Left renal pelvis (tissue), 4 donors: ENCODE measurements at places on chromosomes 3 and 15. TPM values are rescaled to one million over a fixed set of nuclear protein-coding genes. Genes with fewer than 3 reads are reported as not detected.

- no peak for DNase-seq
These were observed 61.0 kb downstream of the DNAJB8 start for GRCh38 chr3:128405554-128406277.

DNA sequence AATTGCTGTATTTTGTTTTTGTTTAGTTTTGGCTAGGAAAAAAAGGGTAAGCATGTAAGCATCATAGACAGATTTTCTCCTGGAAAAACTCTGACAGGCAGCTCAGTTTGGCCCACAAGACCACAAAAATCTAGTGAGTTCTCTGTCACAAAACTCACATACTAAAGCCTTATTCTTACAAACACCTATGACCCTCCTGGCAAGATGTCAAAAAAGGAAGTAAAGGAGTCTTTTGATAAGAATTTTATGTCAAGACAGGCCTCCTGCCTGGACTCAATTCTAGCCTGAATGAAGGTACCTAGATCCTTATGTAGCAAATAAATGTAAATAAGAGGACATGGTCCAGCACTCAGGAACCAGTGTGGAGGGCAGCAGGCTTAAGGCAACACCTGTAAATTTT, 668.3 kb upstream of the ZNF385D start:
- no peak for DNase-seq

GRCh38 chr3:62242831-62243509, 130.4 kb downstream of the FEZF2 start:
- no peak for DNase-seq

- no peak for DNase-seq
These were observed at the start of gene APOD for GRCh38 chr3:195583831-195584542. Gene APOD, minus strand, starts transcription at chr3:195583940. Its CDS starts 4,479 bp downstream, at chr3:195579461.

- DNase-seq, result no peak
These were observed 7.0 kb downstream of the TRAK1 start for GRCh38 chr3:42098171-42098570.

GRCh38 chr15:99409097-99409473, 156.7 kb upstream of the MEF2A start:
- DNase-seq, result no peak

DNA sequence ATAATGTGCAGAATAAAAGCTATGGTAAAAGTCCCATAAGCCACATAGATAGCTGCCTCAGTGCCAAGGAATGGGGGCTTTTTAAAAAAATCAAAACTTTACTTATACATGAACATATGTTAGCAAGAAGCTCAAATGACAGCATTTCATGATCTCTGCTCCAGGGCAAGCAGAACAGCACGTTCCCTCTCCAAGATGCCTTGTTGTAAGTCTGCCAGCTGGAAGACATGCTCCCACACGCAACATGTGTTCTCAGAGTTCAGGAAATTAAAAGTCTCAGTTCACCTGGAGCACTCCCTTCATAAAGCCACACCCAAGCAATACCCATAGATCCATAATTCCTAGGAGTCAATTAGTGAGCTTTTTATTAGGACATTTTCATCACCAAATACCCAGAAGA, 52.2 kb downstream of the ABI3BP start:
- no peak for DNase-seq

- no peak for DNase-seq
These were observed 38.3 kb upstream of the ATOSA start for GRCh38 chr15:52717481-52717880.

GRCh38 chr3:17130956-17131355, 246.2 kb downstream of the PLCL2 start:
- DNase-seq, result no peak

The CYP8B1 gene
- polyA plus RNA-seq, result 1.1 TPM

The LOXL1 gene
- polyA plus RNA-seq, result 81.4 TPM

DNA sequence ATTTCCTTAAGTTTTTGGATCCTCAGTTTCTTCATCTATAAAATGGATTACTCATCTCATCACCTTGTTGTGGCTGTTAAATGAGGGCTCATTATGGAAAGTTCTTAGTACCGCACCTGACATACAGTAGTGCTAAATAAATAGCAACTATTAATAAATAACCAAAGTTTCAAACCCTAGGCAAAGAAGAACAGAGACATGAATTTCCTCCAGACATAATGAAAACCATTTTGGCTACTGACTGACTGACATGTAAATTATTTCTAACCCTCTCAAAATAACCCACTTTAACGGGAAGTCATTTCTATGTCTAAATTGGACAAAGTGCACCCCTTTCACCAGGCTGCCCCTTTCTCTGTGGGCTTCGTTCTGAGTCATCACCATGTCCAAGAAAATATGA, 17.4 kb upstream of the KLHL6 start:
- DNase-seq, result no peak

DNA sequence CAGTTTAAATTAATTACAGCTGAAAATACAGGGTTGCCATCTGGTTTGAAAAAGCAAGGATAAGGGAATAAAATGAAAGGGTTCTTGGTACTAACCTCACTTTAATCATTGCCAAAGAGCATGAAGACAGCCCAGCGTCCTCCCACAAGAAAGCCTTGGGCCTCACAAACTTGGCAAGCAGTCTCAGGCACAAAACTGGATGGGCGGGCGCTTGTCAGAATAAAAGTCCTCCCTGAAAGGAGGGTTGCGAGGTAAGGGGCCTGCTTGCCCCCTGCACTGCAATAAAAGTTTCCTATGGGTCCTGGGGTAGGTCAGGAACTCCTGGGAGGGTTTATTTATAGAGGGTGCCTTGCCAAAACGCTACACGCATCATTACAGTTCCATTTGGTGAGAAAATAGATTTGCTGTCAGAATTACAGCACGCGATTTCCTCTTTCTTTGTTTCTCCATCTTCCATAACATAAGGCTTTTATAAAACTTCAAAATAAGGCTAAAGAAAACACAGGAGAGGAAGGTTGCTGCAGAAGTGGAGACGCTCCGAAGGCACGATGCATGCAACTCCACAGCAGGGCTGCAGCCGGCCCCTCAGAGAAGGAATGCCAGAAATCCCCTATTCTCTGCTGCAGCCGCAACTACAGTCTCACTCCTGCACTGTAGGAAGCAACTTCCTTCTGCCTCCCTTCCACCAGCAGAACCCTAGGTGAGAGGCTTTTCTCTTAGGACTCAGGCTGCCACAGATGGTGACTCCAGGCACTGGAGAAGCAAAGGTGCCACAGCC, 61.3 kb downstream of the VGLL4 start:
- DNase-seq, result peak; percentile 77

- DNase-seq, result no peak
These were observed 16.2 kb downstream of the ACAD11 start for GRCh38 chr3:132643366-132643765.

DNA sequence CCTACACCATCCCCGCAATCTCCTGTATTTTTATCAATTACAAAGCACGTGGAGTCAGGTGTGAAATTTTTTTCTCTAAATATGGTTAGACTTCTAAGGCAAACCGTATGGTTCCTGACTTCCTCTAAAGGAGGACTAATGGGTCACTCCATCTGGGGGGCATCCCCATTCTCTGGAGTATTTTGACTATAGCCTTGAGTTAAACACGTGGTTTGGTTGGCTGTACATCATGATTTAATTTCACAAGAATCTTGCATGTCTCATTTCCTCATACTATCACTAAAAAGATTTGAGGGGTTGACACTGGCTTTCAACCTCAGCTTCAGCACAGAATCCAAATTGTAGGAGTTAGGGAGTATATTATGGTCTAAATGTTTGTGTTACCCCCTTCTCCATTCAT, 25.3 kb upstream of the ZNF770 start:
- DNase-seq, result no peak

The TMEM44 gene
- polyA plus RNA-seq, result 22.6 TPM

DNA sequence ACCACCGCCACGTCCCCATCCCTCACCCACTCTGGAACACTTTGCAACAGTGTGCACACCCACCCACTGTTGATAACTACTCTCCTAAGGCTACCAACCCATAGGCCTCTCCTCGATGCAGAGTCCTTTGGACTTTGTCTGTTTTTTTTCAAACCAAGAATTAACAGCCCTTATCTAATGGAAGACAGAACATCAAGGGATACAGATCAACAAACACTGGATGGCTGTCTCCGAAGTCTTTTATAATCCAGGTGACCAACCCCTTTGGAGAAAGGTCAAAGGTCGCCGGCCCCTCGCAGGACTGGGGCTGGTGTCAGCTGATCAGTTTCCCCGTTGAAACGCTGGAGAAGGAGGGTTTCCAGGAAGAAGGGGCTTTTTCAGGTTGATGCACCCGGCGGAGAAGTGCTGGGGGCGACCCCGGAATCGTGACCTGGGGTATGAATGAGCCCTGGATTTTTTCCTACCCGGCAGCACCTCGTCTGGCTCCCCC, 532 bp downstream of the B4GALT4 start:
- peak; percentile 48 for DNase-seq

GRCh38 chr15:59917504-59918157, 86.5 kb upstream of the FOXB1 start:
- peak; percentile 45 for DNase-seq

DNA sequence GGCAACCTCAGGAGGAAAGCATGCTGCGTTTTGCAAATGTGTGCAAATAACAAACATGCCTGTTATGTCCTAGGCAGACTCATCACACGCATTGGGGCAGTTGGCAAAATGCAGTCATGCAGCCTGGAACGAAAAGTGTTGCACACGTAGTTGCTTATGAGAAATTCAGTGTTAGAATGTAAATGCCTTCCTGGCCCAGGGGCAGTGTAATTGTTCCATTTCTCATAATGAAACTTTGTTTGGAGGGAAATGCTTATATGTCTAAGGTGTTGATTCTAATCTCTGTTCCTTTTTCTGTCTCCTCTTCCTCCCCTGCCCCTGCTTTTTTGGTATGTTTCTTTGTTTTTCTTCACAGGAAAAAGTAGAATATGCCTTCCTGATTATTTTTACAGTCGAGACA, 156.0 kb downstream of the CACNA1D start:
- no peak for DNase-seq

DNA sequence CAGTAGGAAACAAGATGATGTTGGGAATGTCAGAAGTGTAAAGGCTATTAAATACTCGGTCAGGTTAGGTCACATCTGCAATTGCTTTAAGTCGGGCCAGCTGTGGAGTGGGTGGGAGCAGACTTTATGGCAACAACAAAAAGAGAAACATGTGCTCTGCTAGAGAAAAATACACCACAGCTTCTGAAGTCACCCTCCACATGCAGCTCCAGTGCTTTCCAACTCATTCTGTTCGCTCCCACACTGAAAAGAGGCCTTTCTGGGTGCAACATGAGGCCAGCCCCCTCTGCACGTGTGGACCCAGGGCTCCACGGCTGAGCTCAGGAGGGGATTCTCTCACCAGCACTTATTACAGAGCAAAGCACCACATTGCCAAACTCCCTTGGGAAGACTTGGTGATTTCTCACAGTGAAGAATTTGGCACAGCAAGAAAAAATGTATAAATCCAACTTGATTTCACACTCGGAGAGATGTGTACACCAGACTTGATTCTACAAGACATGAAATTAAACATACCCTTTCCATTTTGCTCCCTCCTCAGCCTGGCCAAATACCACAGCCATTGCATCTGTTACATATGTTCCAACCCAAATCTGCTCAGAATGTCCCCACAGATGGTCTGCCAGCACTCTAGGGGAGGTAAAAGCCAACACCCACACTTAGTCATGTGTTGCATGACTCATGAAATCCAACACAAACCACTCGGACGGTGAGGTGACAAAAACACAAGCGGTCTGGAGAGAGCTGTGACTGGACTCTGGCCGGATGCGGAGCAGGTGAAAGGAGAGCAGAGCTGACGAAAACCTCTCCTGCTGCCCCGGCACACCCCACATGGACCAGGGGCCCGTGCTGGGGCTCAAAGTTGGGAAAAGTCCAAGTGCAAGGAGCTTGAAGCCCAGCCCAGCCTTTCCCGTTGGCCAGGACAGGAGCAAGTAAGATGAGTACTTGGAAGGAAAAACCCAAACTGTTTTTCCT, 74.6 kb downstream of the ITGB5 start:
- DNase-seq, result no peak

The A4GNT gene
- 0.12 TPM for polyA plus RNA-seq

The MUC4 gene
- 0.62 TPM for polyA plus RNA-seq

DNA sequence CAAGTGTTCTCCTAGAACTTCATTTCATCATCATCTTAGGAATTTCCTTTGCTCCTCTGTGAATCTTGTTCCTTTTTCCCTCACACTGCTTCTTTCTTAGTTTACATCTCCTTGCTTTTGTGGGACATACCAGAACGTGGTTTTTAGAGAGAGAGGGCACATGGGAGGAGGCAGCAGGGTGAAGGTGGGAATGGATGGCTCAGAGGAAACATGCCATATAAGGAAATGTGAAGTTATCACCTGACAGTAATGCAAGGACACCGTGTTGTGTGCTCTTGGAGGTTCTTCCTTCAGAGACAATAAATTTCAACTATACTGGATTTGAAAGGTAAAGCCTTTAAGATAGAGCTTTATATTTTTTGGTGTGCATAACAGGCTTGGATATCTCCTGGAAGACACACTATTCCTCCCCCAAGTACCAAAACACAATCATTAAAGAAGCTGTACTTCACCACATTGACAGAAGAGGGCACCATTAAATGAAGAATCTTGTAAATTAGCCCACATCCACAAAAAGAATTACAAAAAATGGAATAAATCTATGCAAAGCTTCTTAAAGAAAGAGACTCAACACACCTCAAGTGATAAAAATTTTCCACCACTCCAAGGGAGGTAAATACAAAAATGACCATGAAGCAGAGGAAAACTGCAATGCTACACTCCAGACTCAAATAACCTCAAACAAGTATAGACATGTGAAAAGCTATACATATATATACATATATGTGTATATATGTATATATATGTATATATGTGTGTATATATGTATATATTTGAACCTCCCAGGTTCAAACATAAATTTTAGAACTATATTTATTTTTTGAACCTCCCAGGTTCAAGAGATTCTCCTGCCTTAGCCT, 26.1 kb downstream of the RPL39L start:
- DNase-seq, result no peak

GRCh38 chr15:87038404-87038803, 958.7 kb downstream of the AGBL1 start:
- no peak for DNase-seq

GRCh38 chr3:12963922-12964701, 109.1 kb downstream of the IQSEC1 start:
- no peak for DNase-seq

DNA sequence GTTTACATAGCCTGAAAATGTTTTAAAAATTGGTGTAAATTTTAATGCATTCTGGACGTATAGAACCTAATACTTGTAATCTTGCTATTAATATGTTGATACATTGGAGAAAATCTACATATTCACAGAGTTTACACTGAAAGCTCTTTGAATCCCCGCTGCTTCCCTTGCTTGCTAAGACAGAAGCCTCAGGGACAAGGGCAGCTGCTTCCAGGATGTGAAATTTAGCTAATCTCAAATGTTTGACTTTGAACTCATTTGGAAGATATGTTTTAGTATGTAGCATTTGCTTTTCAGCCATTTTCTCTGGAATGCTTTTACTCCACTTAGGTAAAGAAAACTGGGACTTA, 172.0 kb downstream of the RBMS3 start:
- DNase-seq, result no peak

The DCBLD2 gene
- polyA plus RNA-seq, result 58.3 TPM

The NPAP1 gene
- polyA plus RNA-seq, result 0.50 TPM

- no peak for DNase-seq
These were observed 117.1 kb upstream of the LIPC start for GRCh38 chr15:58314593-58315216.

The ROBO2 gene
- polyA plus RNA-seq, result 84.3 TPM
